NCI-H2107 (cell line): ENCODE measurements at places on chromosomes 2 and 18.
A peak's percentile ranks its signal among the peaks of the same experiment; 100 is the strongest.

- no peak for DNase-seq
Observed at GRCh38 chr2:237892478-237892877, 33.1 kb downstream of the RAMP1 start.

GRCh38 chr18:26864658-26865057, 849 bp downstream of the AQP4 start:
- no peak for DNase-seq

GRCh38 chr18:36132756-36133155, 3.1 kb downstream of the ELP2 start:
- DNase-seq = no peak

GRCh38 chr2:54966165-54966832, 84.0 kb downstream of the RTN4 start:
- DNase-seq = no peak

GRCh38 chr2:64437883-64438282, 16.1 kb upstream of the LGALSL start:
- DNase-seq = no peak

DNA sequence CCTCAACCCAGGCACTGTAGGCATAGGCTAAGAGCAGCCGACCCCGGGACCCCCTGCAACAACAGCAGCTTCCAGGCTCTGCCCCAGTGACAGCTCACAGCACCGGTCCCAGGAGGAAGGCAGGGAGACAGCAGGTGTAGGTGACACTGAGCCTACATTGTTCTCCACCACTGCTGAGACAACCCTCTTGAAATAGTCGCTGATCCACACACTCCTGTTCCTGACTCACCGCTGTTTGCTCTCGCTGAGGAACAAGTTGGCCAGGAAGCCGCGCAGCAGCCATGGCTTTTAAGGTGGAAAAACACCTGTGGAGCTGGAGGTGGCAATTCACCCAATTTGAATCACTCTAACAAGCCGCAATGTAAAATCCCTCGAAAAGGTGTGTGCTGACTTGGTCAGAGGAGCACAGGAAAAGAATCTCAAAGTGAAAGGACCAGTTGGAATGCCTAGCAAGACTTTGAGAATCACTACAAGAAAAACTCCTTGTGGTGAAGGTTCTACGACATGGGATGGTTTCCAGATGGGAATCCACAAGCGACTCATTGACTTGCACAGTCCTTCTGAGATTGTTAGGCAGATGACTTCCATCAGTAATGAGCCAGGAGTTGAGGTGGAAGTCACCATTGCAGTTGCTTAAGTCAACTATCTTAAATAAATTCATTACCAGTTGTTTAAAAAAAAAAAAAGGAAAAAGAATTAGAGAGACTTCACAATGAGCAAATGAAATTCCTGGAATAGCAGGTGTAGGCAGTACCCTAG, 167.5 kb downstream of the ARL4C start:
- DNase-seq = no peak

- no peak for DNase-seq
Observed at GRCh38 chr2:20955277-20956026, 88.4 kb downstream of the APOB start.

GRCh38 chr2:204495381-204495780, 49.9 kb upstream of the PARD3B start:
- DNase-seq = no peak

GRCh38 chr18:63132819-63133200, 186.8 kb downstream of the BCL2 start:
- no peak for DNase-seq

- no peak for DNase-seq
Observed at GRCh38 chr2:74671479-74671878, 17.4 kb downstream of the SEMA4F start.

DNA sequence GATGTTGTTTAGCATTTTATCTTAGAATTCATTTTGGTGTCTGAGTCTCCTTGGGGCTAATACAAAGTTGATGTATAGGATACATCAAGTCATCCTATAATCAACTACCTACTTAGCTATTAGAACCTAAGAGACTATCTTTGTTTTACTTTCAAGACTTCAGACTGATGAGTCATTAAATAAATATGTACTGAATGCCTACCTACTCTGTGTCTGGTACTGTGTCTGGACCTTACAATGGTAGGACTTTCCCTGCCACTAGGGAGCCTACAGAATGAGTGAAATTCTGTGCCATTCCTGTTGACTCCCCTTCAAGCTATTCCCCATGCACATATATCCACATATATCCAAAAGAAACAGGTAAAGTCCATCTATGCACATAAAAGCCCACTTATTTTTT, 114.5 kb downstream of the ERBB4 start:
- DNase-seq = no peak

- no peak for DNase-seq
Observed at GRCh38 chr2:58057707-58058530, 11.3 kb downstream of the VRK2 start.

- no peak for DNase-seq
Observed at GRCh38 chr2:152200565-152201465, 25.3 kb upstream of the STAM2 start.

- DNase-seq = no peak
Observed at GRCh38 chr2:234732404-234733092, 219.3 kb upstream of the SH3BP4 start.

DNA sequence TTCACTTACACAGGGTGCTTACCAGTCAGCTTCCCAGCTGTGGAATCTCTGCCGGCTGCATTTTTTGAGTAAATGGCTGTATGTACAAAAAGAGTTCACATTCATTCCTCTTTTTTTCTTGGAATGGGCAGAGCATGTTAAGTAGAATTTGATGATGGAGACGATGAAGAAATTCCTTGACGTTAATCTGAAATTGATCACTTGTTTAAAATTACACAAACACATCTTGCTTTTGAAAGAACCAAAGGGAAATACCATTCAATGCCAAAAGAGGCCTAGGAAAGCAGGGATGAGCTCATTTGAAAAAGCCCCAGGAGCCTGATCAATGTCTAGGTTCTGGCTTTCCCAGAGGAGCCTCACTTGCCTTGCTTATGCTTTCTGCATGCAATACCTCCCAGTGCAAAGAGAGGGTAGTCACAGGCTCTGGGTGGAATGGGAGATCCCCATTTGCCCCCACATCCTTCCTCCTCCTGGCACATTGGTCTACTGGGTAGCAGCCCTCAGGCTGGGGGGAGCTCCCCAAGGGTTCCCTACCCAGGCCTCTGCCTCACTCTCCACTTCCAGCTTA, 12.3 kb upstream of the SMAD7 start:
- DNase-seq = no peak

- DNase-seq = peak; percentile 32
Observed at GRCh38 chr18:72700961-72701710, 157.0 kb upstream of the CBLN2 start.

DNA sequence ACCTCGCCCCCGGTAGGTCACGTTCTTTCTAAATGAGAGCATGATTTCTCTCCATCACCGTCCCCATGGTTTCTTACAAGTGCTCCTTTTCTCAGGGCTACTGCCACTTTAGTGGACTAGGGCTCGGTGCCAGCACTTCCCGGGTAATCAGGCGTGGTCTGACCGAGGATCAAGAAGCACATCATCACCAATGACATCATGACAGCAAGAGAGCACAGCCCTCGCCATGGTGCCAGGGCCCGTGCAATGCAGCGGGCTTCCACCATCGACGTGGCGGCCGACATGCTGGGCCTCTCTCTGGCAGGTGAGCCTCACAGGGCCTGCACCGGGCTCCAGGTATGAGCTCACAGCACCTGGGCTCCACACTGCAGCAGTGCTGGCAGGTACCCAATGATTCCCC, 75.2 kb downstream of the INPP4A start:
- peak; percentile 53 for DNase-seq

DNA sequence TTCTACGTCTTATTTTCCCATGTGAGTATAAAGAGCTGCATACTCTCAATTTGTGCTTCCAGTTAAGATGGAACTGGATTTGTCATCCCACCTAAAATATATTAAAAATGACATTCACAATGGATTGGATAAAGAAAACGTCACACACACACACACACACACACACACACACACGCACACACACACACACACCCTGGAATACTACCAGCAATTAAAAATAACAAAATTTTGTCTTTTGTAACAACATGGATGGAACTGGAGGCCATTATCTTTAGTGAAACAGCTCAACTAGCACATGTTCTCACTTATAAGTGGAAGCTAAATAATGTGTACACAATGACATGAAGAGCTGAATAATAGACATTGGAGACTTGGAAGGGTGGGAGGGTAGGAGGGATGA, 3.8 kb upstream of the QPCT start:
- DNase-seq = no peak

DNA sequence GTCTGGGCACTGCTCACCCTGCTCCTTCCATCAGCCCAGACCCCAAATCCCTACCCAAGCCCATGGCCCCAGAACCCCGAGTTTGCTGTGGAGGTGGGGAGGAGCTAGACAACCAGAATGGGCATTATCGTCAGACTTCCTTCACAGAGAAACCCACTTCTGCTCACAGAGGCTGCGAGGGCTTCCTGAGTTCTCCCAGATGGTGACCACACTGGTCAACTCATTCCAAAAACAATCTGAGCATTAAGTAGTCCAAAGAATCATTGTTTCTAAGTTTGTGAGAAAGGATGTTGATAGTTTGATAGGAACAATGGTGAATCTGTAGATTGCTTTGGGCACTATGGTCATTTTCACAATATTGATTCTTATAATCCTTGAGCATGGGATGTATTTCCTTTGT, 60.2 kb downstream of the LRRC30 start:
- DNase-seq = no peak

DNA sequence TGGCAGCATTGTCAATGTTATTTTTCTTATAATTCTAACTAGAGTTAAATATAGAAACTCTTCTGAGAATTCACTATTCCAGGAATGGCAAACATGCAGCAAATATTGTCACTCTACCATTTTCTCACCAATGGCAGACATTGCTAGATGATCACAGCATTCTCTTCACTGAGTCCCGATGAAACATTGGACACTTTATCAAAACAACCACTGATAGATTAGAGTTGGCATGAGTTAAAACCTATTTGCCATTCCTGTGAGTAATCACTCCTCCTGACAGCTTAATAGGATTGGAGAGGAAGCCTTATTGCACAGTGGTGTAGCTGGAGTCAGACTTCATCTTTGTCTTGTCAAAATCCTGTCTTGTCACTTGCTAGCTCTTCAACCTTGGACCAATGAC, 163.9 kb upstream of the THUMPD2 start:
- DNase-seq = no peak

GRCh38 chr18:13641551-13642439, 84.6 kb downstream of the FAM210A start:
- no peak for DNase-seq

- no peak for DNase-seq
Observed at GRCh38 chr2:119224391-119225104, 914 bp downstream of the STEAP3 start.

DNA sequence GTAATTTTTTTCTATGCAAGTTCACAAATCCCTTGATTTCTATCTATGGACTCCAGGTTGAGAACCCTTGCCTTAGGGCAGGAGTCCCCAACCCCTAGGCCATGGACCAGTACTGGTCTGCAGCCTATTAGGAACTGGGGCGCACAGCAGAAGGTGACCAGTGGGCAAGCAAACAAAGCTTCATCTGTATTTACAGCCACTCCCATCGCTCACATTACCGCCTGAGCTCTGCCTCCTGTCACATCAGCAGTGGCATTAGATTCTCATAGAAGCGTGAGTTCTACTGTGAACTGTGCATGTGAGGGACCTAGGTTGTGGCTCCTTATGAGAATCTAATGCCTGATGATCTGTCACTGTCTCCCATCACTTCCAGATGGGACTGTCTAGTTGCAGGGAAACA, 70.2 kb upstream of the SMAD2 start:
- DNase-seq = no peak

GRCh38 chr2:104772996-104773395, 80.9 kb upstream of the POU3F3 start:
- no peak for DNase-seq

- DNase-seq = no peak
Observed at GRCh38 chr2:234950730-234951663, 820 bp upstream of the SH3BP4 start.

- DNase-seq = no peak
Observed at GRCh38 chr2:206716623-206717022, 1.6 kb downstream of the DYTN start.

DNA sequence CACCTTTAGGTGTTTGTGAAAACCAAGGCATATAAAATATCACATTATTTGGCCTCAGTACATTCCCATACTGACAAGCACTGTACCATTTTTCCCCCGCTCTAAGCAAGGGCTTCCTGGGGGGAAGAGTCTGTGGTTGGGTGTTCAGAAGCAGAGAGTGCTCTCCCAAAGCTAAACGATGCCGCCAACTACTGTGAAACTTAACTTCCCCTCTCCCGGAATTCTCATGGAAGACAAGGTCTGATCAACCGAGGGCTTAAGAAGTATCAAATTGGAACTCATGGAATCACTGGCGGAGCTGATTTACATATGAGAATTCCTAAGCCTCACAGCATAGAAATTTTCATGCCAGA, 433 bp upstream of the MFF start:
- no peak for DNase-seq

- DNase-seq = no peak
Observed at GRCh38 chr2:96407919-96408550, 72.5 kb downstream of the NCAPH start.

DNA sequence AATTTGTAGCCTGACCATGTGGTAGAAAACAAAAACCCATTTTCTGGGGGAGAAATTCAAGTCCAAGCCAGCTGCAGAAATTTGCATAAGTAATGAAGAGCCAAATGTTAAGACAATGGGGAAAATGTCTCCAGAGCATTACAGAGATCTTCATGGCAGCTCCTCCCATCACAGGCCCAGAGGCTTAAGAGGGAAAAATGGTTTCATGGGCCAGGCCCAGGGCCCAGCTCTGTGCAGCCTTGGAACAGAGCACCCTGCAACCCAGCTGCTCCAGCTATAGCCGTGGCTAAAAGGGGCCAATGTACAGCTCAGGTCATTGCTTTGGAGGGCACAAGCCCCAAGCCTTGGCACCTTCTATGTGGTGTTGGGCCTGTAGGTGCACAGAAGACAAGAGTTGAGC, 69.1 kb upstream of the TSPYL6 start:
- DNase-seq = no peak

DNA sequence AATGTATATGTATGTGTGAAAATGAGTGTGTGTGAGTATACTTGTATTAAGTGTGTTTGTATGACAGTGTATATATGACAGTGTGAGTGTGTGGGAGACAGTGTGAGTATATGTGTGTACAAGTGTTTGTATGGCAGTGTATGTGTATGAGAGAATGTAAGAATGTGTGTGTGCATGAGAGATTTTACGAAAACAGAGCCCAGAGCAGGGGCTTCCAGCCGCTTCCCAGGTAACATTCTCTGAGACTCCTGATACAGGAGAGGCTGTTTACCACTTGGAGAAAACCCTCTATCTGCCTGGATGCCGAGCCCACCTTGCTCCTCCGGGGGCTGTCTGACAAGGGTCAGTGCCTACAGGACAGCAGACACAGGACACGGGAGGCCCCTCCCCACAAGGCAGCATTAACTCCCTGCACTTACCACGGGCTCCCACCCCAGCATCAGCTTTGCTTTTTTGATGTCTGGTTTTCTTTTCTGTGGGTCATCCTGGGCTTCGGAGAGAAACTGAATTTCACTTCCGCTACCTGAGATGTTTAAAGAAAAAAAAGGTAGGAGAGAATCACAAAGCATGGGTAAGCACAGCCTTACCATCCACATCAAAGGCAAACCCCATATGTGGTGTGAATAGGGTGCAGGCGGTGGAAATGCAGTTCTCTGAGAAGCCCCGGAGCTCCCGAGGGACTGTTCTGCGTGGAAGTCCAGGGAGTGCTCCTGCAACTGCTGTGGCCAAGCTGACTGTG, 97.6 kb downstream of the UXS1 start:
- DNase-seq = no peak

- DNase-seq = no peak
Observed at GRCh38 chr2:45005261-45006002, 3.8 kb downstream of the SIX2 start.
